ENCODE measurements at places on chromosomes 7 and 10.

GRCh38 chr7:31027161-31027965, 24.7 kb upstream of the ADCYAP1R1 start:
- DNase-seq: no peak

DNA sequence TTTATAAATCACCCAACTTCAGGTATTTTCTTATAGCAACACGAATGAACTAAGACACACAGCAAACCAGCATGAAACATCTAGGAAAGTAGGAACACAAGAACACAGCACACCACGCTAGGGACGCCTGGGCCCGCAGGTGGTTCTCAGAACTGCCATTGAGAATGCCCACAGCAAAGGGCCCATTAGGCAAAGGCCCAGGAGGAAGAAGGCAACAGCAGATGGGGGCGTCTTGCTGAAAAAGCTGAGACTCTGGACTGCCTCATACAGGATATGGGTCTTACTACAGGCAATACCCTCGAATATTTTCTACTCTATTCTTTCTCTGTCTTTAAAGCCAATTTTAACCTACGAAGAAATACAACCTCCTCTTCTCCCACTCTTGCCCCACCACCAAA, 77.3 kb downstream of the PARD3 start:
- no peak for DNase-seq

DNA sequence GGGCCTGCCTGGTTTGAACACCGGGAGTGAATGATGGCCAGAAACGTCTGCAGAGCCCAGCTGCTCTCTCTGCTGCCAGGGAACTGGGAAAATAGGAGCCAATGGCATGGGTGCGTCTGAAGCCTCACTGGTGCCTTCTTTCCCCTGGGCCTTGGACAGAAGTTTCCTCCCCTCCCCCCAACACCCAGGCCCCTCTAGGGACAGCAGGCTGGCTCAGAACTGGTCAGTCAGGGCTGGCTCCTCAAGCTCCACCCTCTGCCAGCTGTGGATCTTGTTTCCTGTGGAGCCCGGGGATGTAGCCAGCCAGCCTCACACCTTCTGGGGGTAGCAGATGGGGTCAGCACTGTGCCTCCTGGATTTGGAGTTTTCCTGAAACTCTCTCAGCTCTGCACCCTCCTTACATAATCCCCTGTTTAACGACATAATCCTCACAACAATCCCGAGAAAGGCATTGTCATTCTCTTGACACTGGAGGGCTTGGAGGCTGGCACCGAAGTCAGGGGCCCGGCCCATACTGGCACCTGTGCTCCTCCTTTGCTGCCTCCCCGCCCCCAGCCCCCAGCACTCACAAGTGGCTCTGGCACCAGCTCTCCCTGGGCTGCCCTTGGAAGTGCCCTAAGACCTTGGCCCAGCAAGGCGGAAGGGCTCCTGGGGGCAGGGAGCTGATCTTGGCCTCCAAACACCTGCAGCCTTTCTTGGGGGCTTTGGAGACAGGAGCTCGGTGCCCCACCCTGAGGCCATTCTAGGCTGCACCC, 5.7 kb downstream of the LDB3 start:
- DNase-seq: no peak

- DNase-seq: peak; percentile 92
Measured at GRCh38 chr7:5699467-5700384, 81.7 kb downstream of the RNF216 start.

- no peak for DNase-seq
Measured at GRCh38 chr7:156725073-156725472, 84.5 kb downstream of the RNF32 start.

DNA sequence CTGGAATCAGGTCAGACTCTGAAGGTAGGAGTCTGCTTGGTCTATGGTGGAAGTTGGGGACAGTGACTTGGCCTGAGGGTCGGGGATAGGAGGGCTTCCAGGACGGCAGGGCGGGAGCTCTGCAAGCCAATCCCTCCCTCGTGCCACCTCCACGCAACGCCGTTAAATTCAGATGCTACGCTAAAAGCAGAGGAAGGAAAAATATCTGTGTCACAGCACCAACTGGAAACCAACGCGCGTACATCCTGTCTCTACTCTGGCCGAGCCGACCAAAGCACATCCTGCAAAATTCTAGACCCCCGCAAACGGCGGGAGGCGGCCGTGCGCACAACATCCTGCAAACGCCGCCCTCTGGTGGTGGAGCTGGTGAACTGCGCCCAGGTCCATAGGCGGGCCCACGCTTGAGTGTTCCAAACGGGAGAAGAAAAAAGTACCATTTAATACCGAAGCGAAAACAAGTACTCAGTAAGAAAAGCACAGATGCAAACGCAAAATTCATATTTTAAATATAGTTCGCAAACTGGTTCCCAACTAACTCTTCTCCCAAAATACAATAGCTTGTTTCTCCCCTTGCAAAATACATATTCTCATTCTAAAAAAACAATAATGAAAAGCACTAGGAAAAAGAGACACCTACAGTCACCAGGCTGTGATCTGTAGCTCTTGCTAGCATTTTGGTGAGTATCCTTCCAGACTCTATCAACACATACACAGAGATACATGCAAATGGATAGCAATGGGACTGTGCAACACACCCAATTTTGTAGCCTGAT, 45.7 kb upstream of the HSPA12A start:
- peak; percentile 66 for DNase-seq

DNA sequence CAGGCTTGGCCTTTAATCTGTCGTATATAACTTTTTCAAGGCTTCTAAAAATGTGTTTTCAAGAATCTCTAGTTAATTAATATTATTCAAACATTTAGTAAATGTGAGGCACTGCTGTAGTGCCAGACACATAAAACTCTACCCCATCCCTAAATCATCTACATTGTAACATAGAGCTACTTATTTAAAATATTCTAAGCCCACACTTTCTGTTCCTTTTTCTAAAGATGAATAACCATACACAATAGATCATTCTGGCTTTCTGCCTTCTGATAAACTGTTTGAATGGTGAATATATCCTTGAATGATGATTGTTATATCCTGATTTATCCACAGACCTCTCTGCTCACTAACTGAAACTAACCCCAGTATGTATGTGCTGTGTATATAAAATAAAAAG, 41.4 kb downstream of the BRAF start:
- no peak for DNase-seq

- DNase-seq: no peak
Measured at GRCh38 chr10:49058463-49059255, 56.7 kb downstream of the VSTM4 start.

GRCh38 chr7:73827567-73828106, 3.2 kb upstream of the CLDN4 start:
- DNase-seq: no peak

- no peak for DNase-seq
Measured at GRCh38 chr7:42407021-42407710, 170.2 kb upstream of the GLI3 start.

All from CD4-positive, alpha-beta T cell treated with Interleukin-15 for 4 hours (primary cell).